Sigmoid colon (tissue), 7 donors: ENCODE measurements at places on chromosomes 7 and 10.

DNA sequence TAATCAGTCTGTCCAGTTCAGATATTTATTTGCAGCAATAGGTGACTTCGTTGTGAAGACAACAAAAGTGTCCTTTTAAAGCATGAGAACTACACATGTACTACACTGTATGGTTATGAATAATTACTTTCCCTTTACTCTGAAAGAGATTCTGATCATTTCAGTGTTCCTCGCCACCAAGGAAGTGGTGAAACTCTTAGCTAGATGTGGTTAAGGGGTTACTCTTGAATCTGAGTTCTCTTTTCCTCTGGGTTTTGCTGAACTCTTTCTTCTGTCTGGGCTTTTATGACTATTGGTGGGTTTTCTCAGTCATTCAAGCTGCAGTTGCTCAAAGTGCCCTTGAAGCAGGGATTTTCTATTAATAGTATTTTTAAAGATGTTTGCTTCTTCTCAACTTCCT, 127.9 kb upstream of the SEM1 start:
- no peak for DNase-seq

GRCh38 chr7:120274899-120275298, 1.9 kb downstream of the KCND2 start:
- DNase-seq: no peak

DNA sequence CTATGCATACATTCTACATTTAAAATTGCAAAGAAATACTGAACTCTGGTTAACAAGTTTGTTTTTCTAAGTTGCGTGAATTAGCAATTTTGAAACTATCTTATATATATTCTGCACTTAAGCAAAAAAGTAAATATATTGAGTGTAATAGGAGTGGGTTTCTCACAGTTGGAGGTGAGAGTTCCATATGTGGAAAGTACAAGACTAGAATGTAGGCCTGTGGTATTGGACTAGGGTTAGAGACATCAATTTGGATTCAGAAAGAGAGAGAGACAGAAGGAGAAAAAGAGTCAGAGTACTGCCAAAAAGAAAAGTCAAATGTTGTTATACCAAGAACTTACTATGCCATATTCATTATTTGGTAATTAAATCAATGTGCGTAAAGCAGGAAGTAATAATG, 47.3 kb upstream of the ITGB8 start:
- no peak for DNase-seq

- no peak for DNase-seq
Observed at GRCh38 chr7:24820730-24821044, 63.4 kb upstream of the GSDME start.

GRCh38 chr10:94963901-94964300, 25.4 kb downstream of the CYP2C9 start:
- DNase-seq: no peak

- DNase-seq: no peak
Observed at GRCh38 chr10:105725007-105725406, 1083.9 kb downstream of the SORCS3 start.

GRCh38 chr10:111830359-111830758, 353.2 kb downstream of the GPAM start:
- no peak for DNase-seq

DNA sequence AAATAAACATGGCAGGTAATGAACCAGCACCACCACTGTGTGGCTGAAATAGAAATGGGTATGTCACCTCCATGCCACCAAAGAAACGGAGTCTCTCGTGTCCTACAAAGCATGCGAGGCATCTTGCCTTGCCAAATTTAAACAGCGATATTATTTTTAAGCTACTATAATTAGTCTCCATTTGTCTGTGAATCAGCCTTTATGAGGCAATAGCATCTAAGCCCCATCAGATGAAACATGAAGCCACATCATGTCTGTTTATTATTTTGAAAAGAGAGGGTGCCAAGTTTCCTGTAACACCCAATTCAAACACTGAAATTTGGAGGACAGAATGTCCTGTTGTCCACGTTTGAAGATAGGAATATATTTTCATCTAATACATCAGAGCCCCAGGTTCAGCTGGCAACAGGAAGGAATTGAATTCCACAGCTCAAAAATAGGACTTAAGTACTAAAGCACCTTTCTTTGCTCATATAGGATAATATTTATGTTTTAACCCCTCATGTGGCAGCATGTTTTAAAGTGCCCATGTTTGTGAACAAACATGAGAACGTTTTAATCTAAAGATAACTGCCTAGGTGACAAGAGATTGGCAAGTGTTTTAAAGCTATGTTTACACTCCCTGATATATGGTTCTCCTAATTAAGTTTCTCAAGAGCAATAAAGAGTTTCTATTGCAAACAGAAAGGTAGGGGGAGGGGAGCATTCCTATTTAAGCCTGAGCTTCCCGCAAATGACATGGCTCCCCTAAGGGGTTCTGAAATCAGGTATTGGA, 86.8 kb downstream of the SORBS1 start:
- DNase-seq: no peak

DNA sequence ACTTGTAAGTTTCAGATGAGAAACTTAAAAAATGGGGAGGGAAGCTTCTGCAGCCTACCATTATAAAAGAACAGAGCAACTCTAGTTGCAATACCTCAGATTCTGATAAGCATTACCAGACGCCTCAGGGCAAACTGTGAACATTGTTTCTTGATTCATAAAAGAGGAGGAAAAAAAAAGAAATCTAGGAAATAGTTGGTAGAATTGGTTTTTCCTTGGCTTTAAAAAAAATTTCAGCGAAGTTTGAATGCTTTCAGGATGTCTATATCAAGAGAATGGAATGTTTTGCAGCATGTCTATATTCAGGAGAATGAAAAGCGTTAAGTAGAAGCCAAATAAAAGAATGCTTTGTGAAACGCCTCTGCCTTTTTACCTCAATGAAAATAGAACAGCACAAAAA, 17.5 kb upstream of the ANLN start:
- DNase-seq: no peak

- no peak for DNase-seq
Observed at GRCh38 chr10:119980956-119981750, 88.6 kb downstream of the SEC23IP start.

- DNase-seq: no peak
Observed at GRCh38 chr7:32088451-32088881, 18.3 kb upstream of the PDE1C start.

- peak; percentile 12 for DNase-seq
Observed at GRCh38 chr10:15189133-15189885, 20.8 kb upstream of the NMT2 start.

GRCh38 chr10:49629431-49629881, 15.6 kb downstream of the CHAT start:
- no peak for DNase-seq

DNA sequence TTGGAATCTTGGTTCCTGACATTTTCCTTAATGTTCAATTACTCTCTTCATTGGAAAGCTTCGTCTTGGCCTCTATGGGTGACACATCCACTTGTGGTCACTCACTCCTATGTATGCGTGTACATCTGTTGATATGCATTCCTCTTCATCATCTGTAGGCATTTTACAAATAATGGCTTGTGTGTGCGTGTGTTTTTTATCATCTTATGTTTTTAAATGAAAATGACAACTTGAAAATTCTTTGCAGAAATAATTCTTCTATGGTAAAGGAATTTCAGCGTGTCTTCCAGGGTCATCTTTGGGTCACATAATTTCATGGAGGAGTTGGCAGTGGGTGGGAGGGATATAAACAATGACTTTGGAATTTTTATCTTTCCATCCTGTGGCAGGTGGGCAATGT, 925.1 kb downstream of the LRMDA start:
- DNase-seq: no peak

DNA sequence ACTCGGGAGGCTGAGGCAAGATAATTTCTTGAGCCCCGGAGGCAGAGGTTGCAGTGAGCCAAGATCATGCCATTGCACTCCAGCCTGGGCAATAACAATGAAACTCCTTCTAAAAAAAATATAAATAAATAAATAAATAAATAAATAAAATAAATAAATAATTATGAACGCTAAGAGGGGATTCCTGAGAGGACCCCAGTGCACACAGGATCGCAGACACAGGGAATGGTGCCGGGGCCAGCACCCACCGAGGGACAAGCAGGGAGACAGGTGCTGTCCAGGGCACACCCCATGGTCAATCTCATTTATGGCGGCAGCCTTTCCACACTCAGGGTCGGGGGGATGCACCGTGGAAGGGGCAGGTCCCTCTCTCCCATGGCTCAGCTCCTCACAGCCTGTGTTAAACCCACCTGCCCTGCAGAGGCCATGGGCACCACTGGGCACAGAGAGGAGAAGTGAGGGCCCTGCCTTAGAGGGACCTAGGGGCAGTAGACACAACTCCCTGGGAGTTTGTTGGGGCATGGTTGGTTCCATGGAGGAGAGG, 2.2 kb upstream of the RAMP3 start:
- DNase-seq: peak; percentile 55

DNA sequence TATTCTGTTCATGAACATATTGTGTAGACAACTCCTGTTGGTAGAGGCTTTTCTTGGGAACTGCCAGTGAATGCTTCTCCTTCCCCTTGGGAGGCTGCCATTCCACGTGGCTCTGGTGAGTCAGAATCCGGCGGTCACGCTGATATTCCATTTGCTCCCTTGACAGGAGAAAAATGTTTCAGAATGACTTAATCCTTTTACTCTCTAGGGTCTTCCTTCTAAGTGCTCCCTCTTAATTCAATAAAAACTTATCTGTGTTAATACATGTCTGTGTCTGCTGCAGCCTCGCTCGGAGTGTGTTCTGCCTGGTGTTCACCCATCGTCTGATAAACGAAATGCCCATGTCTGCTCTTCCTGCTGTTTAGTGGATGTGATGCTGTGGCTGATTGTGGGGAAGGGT, 278.6 kb downstream of the ARHGAP12 start:
- DNase-seq: peak; percentile 94

DNA sequence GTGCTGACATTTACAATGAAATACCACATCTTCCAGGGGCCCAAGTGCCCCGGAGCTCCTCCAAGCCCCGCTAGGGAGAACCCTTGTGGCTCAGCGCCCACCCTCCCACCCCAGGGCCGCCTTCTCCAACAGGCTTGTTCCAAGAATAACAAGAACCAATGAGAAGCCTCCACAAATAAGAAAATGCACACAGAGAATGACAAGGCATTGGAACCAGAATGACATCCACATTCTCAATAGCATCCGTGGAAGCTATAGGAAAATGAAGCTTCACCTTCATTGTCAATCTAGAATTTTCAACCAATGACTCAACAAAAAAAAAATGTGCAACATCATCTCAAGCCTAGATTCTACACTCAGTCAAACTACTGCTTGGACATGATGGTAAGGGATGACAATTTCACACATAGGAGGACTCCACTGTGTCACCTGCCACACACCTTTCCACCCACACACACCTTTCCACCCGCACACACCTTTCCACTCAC, 50.4 kb upstream of the PPP2R2D start:
- no peak for DNase-seq
